Tibial nerve (tissue), 4 donors: ENCODE measurements at places on chromosomes 3 and 15.

DNA sequence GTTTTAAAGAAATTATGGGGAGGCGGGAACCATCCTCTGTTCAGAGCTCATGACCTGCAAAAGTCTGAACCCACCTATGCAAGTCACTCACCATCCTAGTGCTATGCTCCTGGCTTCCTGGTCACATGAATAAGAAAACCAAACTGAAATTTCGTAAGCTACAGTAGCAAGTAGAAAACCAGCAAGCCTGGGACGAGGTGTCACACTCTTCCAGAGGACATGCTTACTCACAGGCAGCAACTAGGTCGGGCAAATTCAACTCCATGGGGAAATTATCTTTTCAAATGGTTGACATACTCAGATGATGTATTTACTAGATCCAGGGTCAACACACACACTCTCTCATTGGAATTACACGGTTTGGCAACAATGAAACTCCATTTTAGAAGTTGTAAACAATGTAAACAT, 31.3 kb downstream of the LDHAL6B start:
- H3K27me3 ChIP-seq, result no peaks in the 10 kb centered on the region
- no peak overlapping the region for H3K4me3 ChIP-seq
- no peak overlapping the region for H3K27ac ChIP-seq
- no peaks in the 10 kb centered on the region for H3K4me1 ChIP-seq
- no peak for DNase-seq

DNA sequence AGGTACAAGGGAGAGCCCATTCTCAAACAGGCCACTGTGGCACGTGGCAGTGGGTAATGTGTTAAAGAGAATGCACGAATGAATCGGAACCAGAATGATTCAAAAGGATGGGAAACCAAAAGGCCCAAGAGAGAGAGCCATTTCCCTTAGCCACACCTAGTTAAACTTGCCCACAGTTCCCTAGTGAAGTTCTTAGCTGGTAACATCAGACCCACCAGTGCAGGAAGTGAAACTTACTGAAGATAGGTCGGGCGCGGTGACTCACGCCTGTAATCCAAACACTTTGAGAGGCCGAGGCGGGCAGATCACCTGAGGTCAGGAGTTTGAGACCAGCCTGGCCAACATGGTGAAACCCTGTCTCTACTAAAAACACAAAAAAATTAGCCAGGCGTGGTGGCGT, 97.1 kb downstream of the MEX3B start:
- H3K4me3 ChIP-seq, result no peak overlapping the region
- no peak overlapping the region for H3K27ac ChIP-seq
- H3K36me3 ChIP-seq, result no peaks in the 10 kb centered on the region
- no peaks in the 10 kb centered on the region for H3K27me3 ChIP-seq

DNA sequence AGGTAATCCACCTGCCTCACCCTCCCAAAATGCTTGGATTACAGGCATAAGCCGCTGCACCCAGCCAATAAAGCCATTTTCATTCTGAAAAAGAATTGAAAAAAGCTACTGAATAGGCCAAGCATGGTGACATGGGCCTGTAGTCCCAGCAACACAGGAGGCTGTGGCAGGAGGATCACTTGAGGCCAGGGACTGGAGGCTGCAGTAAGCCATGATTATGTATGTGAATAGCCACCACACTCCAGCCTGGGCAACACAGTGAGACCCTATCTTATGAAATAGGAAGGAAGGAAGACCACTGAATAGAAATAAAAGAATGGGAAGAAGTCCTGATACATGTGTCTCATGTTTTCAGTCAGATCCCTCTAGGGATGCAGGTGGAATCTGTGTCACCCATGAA, 36.0 kb upstream of the SEMA4B start:
- H3K27ac ChIP-seq, result peak overlapping the region; percentile 34
- DNase-seq, result no peak

DNA sequence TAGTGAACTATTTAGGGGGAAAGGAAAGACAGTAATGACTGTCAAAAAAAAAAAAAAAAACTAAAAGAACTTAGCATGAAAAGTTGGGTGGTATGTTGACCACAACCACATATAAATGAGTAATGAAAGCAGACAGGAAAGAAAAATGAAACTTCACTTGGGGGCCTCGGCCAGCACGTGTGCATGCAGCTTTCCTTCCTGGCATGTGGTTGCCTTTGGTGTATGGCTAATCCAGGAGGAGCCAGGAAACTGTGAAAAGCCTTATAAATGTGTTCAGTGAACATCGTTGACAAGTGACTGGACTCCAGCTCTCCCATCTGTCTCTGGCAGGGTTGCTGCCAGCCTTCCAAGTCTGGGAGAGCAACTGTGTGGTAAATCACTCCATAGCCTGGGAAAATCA, 195.1 kb downstream of the DTWD1 start:
- no peak overlapping the region for H3K4me3 ChIP-seq
- H3K27ac ChIP-seq, result no peak overlapping the region
- no peaks in the 10 kb centered on the region for H3K36me3 ChIP-seq

DNA sequence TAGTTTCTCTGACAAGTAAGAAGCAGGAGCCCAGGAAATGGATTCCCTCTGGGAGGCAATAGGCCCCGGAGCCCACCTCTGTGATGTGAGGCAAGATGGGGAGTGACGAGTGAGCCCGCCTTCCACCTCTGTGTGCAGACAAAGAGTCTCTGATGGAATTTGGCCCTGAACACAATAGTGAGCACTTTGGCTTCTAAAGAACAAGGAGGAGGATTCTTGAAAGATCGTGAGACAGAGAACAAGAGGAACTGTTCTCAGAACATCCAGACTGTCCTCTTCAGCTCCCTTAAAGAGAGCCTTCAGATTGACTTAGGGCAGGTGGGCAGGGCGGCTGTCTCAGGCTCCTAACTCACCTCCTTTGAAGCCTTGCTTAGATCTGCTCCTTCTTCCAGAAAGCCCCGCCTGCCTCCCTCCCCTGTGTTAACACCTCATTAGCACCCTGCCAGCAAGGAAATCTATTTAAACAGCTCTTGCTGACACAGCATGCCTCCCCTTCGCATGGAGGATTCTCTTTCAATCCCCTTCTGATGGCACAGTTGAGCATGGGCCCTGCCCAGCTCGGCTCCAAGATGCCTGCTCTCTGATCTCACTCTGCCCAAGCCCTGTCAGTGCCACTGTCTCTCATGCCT, 430.3 kb downstream of the NTRK3 start:
- no peak overlapping the region for H3K4me3 ChIP-seq
- H3K4me1 ChIP-seq, result no peaks in the 10 kb centered on the region
- no peak overlapping the region for H3K27ac ChIP-seq
- no peak for DNase-seq
- H3K36me3 ChIP-seq, result no peaks in the 10 kb centered on the region

GRCh38 chr3:106811376-106811775, 565.9 kb upstream of the CCDC54 start:
- peaks cover 6% of the 10 kb centered on the region for H3K4me1 ChIP-seq
- H3K27me3 ChIP-seq, result no peaks in the 10 kb centered on the region
- no peak overlapping the region for H3K27ac ChIP-seq
- no peak for DNase-seq
- H3K36me3 ChIP-seq, result no peaks in the 10 kb centered on the region

- H3K4me3 ChIP-seq, result no peak overlapping the region
- no peak overlapping the region for H3K27ac ChIP-seq
- no peaks in the 10 kb centered on the region for H3K4me1 ChIP-seq
- no peaks in the 10 kb centered on the region for H3K27me3 ChIP-seq
- no peak for DNase-seq
Measured at GRCh38 chr15:22939652-22940061, 40.5 kb downstream of the CYFIP1 start.

DNA sequence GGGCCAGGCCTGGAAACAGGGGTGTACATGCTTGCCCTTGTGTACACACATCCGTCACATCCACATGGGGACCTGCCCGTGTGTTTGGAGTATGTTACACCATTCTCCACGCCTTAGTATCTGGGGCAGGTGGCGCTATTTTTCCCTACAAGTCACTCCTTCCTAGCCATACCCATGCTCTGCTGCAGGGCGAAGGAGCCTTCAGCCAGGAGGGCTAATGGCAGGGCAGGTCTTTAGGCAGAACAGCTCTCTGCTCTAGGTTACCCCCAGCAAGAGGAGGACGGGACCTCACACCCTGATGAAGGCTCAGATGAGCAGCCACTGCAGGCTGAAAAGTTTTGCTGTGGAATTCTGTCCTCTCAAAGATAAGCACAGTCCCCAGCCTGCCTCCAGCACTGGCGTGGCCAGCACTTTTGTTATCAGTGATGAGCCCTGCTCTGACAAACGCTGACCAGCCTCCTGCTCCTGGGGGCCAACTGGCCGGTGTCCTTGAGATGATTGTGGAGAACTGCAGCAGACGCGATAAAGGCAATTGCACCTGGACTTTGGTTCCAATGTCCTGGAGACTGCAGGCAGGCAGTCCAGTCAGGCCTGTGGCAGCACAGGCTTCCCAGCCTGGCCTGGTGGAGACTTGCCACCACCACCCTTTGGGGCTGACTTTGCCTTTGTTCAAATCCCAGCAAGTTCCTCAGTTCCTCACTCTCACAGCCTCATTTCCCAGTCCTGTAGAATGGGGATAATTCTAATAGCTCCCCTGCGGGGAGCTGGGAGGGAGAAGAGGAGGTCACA, 19.8 kb upstream of the PIGZ start:
- DNase-seq, result no peak
- no peaks in the 10 kb centered on the region for H3K36me3 ChIP-seq
- no peaks in the 10 kb centered on the region for H3K4me1 ChIP-seq
- no peaks in the 10 kb centered on the region for H3K27me3 ChIP-seq
- no peak overlapping the region for H3K27ac ChIP-seq
- no peak overlapping the region for H3K4me3 ChIP-seq
